ENCODE measurements at places on chromosomes 16 and 17.

GRCh38 chr17:72255481-72255880 lies 134.7 kb downstream of the SOX9 start:
- no peak for DNase-seq

GRCh38 chr17:16953841-16954240 lies 18.1 kb downstream of the TNFRSF13B start:
- no peak for DNase-seq

- DNase-seq = no peak
Measured at GRCh38 chr16:12611006-12611477, 192.6 kb downstream of the CPPED1 start.

DNA sequence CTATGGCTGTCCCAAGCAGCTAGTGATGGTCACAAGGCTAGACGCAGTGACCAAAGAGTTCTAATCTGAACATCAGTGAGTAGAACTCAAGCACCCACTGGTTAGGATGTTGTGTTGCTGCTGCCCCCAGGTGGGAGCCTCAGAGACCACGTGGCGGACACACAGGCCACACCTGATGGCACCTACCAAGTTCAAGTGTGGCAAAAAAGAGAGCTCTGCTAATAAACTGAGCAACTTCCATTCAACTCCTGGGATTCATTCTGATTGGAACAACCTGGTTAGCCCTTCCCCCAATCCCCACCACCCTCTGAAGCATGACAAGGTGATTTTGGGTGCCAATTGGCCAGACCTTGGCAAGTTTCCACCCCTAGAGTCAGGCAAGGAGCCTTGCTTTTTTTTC lies 3.5 kb upstream of the LCMT1 start:
- no peak for DNase-seq

DNA sequence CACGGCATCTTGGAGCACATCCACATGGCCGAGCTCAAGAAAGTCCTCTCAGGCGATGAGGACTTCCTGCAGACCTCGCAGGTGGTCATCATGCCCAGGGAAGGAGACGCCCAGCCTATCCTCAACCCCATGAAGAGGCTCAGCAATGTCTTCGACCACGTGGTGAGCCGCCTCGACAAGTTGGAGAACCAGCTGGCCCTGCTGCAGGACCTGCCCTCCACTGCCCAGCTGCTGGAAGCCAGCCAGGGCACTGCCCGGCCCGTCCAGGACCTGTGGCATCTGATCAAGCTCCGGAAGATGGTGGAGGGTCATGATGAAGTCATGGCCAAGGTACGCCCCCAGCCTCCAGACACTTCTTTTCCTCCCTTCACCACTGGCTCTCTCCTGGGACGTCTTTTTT lies 440 bp downstream of the C16orf96 start:
- no peak for DNase-seq
